ENCODE measurements at places on chromosomes 1 and 21.

- DNase-seq: no peak
These were observed 1657.8 kb downstream of the MRPL39 start for GRCh38 chr21:23949493-23949892.

GRCh38 chr1:106678279-106679050 lies 378.0 kb upstream of the PRMT6 start:
- DNase-seq: no peak

- no peak for DNase-seq
These were observed 37.2 kb upstream of the AIM2 start for GRCh38 chr1:159113596-159114433.

- DNase-seq: no peak
These were observed 1.3 kb downstream of the USP1 start for GRCh38 chr1:62438163-62438562.

- no peak for DNase-seq
These were observed 31.1 kb downstream of the LHX8 start for GRCh38 chr1:75165264-75165663.

- DNase-seq: no peak
These were observed 115.2 kb downstream of the ROR1 start for GRCh38 chr1:63888984-63889383.

DNA sequence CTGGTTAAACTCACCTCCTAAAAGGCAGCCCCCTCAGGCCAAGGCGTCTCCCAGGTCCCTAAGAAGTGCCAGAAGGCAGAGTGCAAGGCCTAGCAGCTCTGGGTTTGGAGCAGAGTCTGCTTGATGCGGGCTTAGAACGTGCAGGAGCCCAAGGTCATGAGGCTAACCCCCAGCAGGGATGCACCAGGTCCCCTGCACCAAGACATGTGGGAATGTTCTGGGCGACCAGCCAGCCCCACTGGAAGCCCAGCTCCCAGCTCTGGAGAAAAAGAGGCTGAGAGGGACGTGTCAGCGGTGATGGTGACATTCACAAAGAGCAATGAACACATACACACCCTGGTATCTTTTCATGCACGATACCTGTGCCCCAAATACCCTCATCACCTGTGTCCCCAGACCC lies 5.1 kb downstream of the LRRN2 start:
- no peak for DNase-seq

GRCh38 chr1:68383092-68383491 lies 66.7 kb downstream of the RPE65 start:
- no peak for DNase-seq

DNA sequence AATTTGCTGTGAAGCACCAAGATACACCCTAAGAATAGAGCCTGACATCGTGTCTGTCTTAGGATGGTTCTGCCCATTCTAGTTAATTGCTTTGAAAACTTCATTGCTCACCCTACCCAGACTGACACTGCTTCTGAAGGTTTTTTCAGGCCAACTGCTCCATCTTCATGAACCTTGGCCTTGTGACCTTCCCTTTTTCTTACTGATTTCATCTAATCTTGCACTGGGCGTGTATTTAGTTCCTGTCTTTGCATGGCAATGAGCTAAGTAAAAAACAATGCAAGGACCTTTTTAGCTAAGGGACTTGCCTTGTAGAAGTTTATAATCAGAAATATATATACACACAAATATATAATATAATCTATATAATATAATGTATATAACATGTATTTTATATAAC lies 108.0 kb downstream of the PBX1 start:
- DNase-seq: no peak

GRCh38 chr1:71944006-71944405 lies 338.3 kb downstream of the NEGR1 start:
- DNase-seq: no peak

GRCh38 chr1:14970115-14970798 lies 183.3 kb upstream of the TMEM51 start:
- DNase-seq: no peak

- DNase-seq: no peak
These were observed 23.9 kb upstream of the CLDN17 start for GRCh38 chr21:30190554-30190953.

- no peak for DNase-seq
These were observed 54.7 kb downstream of the RBM11 start for GRCh38 chr21:14270631-14271030.

DNA sequence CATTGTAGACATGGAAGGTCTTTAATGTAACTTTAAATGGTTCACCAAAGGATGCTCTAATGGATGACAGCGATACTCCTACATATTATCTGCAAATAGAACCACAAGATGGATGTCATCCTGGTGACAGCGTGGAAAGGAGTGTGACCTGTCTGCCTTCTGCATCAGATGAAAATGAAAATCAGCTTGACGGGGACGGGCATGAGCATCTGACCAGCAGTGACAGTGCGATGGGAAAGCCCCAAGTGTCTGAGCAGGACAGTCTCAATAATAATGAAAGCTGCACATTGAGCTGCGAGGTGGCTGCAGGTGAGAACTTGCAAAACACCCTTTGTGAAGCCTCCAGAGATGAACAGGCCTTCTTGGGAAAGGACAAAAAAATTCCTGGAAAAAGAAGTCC lies 25.2 kb downstream of the CNST start:
- no peak for DNase-seq

- DNase-seq: no peak
These were observed 58.7 kb upstream of the LRRN2 start for GRCh38 chr1:204744107-204744779.

- DNase-seq: no peak
These were observed 57.1 kb upstream of the SPOCD1 start for GRCh38 chr1:31872658-31873636.

DNA sequence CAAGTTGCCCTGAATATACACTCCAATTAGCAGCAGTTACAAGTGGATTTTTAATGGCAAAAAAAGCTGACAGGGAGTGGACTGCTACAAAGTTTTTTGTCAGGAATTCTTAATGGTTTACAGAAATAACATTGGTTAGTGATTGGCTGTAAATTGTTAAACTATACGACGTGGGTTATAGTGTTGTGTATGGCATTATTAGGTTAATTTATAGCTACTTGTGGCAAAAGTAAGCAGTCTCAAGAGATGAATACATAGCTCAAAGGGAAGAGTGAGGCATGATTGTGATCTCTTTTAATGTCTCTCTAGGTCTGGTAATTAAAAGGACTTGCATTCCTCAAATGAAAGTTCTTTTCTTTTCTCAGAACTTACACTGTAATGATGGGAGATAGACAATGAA lies 75.8 kb upstream of the CD1D start:
- no peak for DNase-seq

GRCh38 chr1:45583264-45583665 lies 576 bp upstream of the NASP start:
- DNase-seq: peak; percentile 87

GRCh38 chr1:157110003-157110402 lies 10.4 kb upstream of the ETV3L start:
- no peak for DNase-seq

DNA sequence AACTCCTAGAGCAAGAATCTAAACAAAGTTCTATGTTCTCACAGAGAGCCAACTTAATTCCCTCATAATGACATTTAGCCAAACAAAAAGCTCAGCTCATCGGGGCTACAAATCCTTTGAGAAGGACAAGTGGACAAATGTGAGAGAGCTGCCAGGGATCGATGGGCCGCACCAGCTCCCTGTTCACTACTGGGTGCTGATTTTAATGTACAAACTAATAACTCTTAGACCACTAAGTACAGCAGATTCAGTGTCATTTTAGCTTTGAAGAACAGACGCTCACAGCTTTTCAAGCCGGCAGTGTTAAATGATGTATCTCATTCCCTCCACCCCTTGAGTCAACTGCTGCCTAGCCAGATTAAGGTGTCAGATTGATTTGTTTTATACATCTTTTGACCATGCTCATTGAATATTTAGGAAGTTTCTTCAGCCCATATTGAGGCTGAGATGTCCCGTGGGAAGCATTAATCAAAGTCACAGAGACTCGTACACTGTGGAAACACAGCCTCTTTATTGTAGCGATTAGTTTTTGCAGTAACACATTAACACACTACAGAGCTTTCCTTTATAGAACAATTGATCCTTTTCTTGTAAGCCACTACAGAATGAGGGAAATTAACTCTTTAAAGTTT lies 21.1 kb downstream of the PROX1 start:
- no peak for DNase-seq

DNA sequence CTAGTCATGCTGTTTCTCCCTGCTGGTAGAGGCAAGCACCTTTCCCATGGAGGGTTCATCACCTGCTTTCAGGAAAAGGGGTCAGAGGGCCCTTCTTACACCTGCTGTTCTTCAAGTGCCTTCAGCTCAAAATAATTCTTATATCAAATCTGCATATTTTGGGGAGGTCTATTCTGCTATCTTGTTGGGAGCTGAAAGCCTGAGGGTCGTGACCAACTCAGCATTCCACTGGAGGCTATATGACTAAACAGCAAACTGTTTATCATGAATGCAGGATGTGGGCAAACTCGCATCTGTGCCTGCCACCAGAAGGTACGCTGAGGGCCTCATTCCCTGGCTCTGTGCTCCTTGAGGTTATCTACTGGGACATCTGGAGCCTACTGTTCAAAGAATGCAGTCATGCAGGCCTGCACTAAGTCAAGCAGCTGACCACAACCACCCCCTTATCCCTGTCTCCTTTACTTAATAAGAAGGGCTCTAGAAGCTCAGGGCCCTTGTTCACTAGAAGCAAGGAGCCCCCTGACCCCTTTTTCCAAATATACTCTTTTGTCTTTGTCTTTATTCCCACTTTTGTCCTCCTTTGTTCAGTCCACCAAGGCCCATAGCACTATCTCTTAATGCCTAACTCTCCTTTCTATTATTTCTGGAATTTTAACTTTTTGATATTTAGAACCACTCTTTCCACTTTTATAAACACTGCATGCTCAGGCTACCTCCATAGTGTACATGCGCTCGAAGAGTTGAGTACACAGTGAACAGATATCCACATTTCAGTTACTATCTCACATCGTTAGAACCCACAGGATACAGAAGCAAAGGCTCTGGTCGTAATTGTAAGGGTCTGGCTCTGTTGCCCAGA lies 4.5 kb upstream of the TRIM17 start:
- DNase-seq: no peak

- DNase-seq: no peak
These were observed 31.9 kb downstream of the KCNC4 start for GRCh38 chr1:110242062-110242461.

GRCh38 chr1:206513312-206514111 lies 6.2 kb downstream of the RASSF5 start:
- DNase-seq: no peak

GRCh38 chr1:245155272-245156040 lies 671 bp downstream of the KIF26B start:
- no peak for DNase-seq

- no peak for DNase-seq
These were observed at the start of gene SLC5A9 for GRCh38 chr1:48222501-48223242. SLC5A9 (plus strand) TSS chr1:48222716; CDS start chr1:48222737, 21 bp downstream.

GRCh38 chr1:91617285-91617765 lies 116.7 kb downstream of the CDC7 start:
- no peak for DNase-seq

DNA sequence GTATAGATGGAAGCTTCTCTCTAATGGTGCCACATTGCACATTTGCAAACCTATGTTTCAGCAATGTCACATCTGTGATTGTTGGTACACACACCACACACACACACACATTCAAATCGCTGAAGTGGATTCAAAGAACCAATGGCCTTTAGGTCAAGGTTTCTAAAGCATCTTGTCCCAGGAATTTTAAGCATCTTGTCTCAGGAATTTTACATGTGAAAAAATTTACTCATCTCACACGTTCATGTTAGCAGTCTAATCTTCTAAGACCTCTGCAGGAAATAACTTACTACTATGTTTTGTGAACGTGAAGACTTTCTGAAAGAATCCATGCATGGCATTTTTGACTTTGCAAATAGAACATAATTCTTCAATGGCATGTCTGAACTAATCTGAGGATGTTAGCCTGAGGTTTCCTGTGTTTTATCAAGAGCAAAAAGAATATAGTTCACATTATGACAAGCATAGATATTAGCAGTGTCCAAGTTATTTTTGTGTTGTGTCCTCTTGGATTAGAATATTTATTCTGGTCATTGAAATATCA lies 125.1 kb downstream of the CYYR1 start:
- DNase-seq: no peak

GRCh38 chr1:41598325-41598724 lies 113.8 kb upstream of the EDN2 start:
- no peak for DNase-seq

DNA sequence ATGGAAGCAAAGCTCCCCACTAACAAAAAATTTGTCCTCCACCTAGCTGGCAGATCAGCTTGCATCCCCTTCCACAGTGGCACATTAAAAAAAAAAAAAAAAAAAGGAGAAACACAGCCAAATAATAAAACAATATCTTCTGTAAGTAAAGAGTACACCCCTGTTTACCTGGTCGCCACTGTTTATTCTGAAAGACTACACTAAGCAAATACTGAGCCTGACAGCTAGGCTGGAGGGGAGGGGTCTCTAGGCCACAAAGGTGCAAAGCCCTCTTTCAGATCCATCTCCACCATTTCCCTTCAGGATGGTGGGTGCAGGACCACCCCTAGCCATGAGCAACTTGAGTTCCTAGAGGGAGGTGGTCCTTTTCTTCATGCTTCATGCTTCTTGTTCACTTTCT lies 22.8 kb upstream of the SLC45A3 start:
- no peak for DNase-seq

GRCh38 chr21:39715804-39716397 lies 29.1 kb upstream of the IGSF5 start:
- DNase-seq: peak; percentile 12

DNA sequence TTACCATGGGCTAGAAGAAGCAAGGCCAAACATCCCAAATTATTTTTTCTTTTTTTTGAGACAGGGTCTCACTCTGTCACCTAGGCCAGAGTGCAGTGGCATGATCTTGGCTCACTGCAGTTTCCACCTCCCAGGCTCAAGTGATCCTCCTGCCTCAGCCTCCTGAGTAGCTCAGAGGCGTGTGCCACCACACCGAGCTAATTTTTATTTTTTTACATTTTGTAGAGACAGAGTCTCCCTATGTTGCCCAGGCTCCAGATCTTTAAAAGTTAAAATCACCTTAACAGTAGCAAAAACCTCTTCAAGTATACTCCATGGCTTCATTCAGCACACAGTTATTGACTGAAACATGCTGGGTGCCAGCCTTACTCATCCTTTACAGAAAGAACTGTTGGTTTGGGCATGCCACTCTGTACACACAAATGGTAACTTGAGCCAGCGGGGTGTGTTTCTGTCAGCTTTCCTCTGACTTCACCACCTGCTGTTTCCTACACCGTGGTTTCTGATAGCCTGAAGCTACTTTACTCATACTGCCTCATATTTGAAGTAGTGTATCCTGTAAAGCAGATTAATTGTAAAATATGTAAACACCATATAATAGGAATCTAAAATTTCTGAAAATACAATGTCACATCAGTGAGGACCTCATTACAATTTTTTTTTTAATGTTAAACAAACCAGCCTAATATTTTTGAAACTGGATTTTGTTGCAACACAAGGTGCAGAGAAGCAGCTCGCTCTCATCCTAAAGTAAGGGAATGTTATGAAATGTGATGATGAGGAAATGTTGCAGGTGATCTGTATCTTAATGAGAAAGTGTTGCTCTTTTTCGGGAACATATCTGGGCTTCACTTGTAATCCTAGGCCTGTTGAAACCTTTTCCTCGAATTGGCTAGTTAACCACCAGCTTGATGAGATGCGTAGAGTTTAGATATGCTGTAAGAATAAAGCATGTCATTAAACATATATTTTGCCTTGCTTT lies 113.9 kb downstream of the ATP5PO start:
- DNase-seq: no peak

Data from glomerular endothelial cell (primary cell).